GM23338 (cell line): ENCODE measurements at places on chromosomes 11 and 22. TPM values are rescaled to one million over a fixed set of nuclear protein-coding genes. Genes with fewer than 3 reads are reported as not detected.

DNA sequence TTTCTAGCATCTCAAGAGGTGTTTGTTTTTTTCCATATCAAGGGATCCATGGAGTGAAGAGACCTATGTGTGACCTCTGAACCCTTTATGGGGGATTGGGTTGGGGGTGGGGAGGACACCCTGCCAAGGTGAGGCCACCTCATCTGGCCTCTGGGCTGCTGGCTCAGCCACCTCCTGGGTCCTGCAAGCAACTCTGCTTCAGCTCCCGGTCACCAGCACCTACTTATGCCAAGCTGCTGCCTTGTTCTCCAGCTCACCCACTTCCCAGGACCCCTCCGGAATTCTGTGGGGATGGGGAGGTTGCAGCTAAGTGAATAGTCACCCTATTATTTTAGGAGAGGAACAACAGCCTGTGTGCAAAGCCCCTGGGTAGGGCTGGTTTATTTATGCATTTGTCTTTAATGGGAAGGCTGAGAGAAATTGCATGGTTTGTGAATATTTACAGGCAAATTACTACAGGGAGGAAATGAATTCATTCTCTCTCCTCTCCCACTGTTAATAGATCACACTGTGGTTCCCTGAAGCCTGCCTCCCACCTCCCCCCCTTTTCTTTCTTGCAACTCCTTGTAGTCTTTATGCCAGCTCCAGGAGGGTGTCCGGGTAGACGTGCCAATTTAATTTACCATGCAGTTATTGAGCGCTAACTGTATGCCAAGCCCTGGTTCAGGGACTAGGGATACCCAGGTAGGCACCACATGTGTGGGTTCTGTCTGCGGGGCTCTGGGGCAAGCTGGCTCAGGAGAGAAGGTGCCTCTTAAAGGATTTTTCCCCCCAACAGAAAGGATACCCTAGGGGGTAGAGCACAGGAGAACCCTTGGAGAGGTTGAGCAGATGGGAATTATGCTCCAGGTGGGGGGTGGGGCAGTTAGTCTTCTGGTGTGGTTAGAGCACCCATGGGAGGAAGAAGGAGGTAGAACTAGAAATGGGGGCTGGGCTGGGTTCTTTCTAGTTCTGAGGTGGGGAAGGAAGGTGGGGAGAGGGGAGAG, 50.7 kb downstream of the TSPAN18 start:
- H3K27me3 ChIP-seq: no peaks in the 10 kb centered on the region
- no peak for DNase-seq
- no peak overlapping the region for H3K4me3 ChIP-seq
- H3K27ac ChIP-seq: no peak overlapping the region
- peaks cover 43% of the 10 kb centered on the region for H3K4me1 ChIP-seq

GRCh38 chr11:34870548-34871196, 45.5 kb downstream of the APIP start:
- no peaks in the 10 kb centered on the region for H3K4me1 ChIP-seq
- H3K27ac ChIP-seq: no peak overlapping the region
- H3K27me3 ChIP-seq: no peaks in the 10 kb centered on the region

- peaks cover 48% of the 10 kb centered on the region for H3K4me1 ChIP-seq
- peak; percentile 44 for DNase-seq
- no peaks in the 10 kb centered on the region for H3K27me3 ChIP-seq
- H3K27ac ChIP-seq: peak overlapping the region; percentile 79
These were observed 30.5 kb upstream of the CABP7 start for GRCh38 chr22:29689206-29689879.

Gene OR51B5
- not detected in 2 replicates for total RNA-seq
